ENCODE measurements at places on chromosomes 2 and 18.

DNA sequence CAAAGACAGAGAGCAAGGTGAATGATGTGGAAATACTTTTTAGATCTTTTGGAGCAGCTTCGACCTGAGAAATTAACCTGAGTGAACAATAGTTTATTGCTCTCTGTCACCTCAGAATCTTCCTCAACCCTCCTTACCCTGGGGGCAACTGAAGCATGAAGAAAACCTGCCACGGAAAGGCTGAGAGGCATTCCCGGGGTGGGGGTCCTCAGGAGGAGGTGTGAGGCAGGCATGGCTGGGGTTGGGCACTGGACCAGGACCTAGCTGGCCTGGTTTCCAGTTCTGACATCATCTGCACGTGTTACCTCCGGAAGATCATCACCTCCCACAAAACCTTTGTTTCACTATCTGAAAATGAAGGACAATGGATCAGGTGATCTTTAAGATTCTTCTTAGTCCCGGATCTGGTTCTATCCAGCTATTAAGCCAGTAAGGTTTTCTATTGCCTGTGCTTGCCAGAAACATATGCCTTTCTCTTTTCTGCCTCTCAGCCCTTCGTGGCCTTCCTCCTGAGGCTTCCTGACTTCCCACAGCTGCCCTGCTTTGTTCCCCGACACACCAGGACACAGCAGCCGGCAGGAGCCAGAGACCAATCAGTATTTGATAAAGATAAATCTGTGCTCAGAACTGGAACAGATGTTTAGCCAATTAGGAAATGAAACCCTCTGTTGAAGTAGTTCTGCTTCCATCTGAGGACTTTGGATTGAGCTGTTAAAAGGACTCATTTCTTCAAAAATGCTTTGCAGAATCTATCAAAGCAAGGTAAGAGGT, 232.5 kb downstream of the TDRD15 start:
- DNase-seq: no peak

DNA sequence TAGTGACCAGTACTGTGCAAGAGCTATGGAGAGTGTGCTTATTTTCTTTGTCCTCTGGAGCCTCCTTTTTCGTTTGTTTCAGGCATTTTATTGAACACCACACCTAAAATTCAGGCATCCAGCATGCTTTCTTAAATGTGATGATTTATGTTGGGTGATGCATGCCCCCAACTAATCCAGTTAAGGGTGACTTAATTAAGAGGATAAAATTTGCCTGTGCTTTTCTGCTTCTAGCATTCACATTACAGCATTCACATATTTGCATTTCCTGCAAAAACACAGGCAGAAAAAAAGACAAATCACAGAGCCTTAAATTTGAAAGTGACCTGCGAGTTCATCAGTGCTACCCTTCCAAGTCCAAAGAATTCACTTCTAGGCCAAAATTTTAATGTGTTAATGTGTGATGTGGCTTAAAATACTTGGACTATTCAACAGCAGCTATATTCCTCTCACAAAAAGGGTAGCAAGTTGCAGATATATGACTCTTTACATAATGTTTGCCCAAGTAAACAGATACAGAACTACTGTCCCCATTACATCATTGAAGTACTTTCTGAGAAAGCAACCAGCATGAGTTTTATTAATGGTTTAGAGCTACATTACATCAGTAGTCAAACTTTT, 286.5 kb downstream of the THSD7B start:
- no peak for DNase-seq

- DNase-seq: no peak
Measured at GRCh38 chr2:573805-574392, 103.3 kb downstream of the TMEM18 start.

DNA sequence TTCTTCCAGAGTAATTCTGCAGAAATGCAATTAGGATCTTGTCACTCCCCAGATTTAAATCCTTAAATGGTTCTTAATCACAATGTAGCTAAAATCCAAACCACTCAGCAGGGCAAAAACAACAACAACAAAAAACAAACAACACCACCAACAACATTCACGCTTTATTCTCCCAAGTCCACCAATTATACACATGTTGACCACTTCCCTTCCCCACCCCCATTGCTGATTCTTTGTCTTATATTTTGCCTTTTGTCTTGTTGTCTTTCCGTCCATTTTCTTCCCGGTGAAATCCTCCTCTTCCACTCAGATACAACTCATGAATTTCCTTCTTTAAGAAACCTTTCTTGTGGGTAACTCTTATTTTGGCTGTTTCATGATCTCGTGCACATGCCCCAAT, 902.8 kb downstream of the EPHA4 start:
- no peak for DNase-seq

- DNase-seq: no peak
Measured at GRCh38 chr2:172531309-172531708, 24.6 kb upstream of the PDK1 start.

GRCh38 chr18:62329691-62330454, 4.8 kb downstream of the TNFRSF11A start:
- no peak for DNase-seq

DNA sequence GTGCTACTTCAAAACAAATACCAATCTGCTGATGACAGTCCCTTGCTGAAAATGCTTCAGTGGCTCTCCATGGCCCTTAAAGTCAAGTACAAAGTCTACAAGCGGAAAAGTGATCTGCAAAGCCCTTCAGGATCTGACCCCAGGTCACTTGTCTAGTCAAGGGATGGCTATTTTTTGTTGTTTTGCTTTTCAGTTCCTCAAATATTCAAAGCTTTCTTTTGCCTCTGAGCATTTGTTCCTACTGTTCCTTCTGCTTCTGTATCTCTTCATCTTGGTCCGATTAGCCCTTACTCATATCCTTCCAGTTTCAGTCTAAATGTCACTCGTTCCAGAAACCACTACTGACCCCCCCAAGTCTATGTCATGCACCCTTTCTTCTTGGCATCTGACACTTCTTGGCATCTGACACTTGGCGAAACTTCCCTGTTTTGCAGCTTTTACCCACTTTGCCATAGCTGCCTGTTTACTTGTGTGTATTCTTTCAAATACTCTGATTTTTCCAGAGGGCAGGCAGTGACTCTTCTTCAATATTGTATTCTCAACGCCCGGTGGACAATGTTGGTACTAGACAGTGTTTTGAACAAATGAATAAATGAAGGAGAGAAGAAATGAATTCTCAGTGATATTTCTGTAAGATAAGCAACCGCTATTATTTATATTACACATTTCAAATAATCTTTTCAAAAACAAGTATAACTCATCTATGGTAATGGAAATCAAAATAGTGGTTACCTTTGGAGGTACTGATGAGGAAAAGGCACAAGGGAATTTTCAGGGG, 175.9 kb upstream of the FN1 start:
- DNase-seq: no peak

DNA sequence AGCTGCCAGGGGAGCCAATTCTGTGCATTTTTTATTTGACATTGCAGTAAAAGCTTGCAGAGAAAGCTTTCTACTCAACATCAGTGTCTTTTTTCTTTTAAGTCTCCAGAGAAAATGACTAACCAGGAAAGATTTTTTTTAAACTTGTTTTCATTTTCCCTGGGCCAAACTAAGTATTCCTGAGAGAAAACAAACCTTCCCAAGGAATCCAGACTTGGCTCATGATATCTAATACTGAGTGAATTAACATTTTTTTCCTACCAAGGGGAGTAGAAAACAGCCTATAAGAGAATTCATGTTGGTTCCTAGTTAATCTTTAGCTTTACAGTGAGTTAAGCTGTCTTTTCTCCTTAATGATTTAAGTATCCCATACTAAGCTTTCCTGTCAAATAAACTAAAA, 46.7 kb downstream of the DAPL1 start:
- DNase-seq: no peak

DNA sequence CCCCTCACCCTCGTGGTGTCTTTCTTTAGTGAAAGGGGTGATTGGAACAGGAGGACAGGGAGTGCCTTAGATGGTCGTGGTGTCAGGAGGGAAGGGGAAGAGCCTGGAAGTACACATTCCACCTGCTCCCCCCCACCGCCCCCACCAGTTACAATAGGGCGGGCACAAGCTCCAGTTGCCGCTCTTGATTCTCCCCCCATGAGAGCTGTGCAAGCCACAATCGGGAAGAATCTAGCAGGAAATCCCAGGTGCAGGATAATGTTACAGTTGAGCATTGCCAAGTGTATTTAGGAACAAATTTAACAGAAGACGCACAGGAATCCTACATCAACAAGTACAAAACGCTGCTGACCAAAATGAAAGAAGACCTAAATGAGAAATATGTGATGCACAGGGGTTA, 73.6 kb downstream of the ASAP2 start:
- DNase-seq: no peak

DNA sequence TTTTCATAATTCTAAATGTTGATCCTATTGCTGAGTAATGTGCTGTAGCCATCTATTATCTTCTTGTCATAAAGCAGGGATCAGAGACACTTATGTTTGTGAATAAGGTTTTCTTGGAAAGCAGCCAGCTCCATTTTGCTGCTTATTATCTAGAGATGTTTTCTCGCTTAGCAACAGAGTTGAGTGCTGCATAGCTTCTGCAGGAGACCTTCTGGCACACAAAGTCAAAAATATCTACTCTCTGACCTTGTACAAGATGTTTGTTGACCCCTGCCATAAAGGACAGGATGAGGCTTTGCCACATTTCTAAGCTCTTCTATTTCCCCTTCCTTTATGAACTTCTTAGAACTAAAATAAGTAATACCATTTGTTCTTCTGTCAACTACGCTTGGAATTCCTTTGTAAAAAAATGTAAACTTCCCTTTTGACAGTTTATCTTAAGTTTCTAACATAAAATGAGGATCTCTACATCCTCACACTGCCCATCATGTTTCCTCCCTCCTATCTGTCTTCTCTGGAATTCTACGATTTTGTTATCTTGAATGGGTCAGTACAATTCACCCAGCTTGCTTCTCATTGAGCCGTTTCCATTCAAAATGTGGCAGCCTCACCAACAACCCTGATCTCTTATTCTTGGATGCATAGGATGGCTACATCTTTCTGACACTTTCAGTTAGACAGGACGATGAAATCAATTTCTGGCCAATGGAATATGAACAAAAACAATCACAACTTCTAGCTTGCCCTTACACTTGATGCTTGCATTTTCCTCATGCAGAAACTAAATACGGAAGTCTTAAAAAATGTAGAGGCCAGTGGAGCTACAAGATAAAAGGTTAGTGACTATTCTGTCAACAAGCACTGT, 1377.0 kb downstream of the SUCLG1 start:
- no peak for DNase-seq

GRCh38 chr2:206716623-206717022, 1.6 kb downstream of the DYTN start:
- DNase-seq: no peak

GRCh38 chr2:75729861-75730260, 19.1 kb upstream of the GCFC2 start:
- no peak for DNase-seq

GRCh38 chr2:221567231-221567760, 4.8 kb downstream of the EPHA4 start:
- DNase-seq: no peak

GRCh38 chr2:143433251-143433650, 304.0 kb downstream of the ARHGAP15 start:
- DNase-seq: no peak

DNA sequence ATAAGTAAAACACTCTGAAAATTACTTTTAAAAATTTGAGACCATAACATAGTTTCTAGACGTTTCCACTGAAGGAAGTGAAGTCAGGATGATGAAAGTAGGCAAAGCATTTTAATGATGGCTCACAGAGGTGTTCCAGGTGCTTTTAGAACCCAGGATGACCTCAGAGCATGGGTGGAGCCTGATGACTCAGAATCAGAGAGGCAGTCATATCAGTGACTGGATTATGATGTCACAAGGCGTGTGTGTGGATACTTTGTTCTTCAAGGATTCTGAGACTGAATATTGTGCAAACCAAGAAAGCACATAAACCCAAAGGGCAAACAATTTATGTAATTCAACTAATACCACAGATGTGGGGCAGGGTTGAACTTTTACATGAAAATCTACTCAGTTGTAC, 208.0 kb upstream of the FBXO11 start:
- DNase-seq: peak; percentile 30

Data from GM19239 (cell line).